ENCODE measurements at places on chromosomes 4 and X. TPM values are rescaled to one million over a fixed set of nuclear protein-coding genes. Genes with fewer than 3 reads are reported as not detected.

BBS12 gene
- total RNA-seq, result 3.3 TPM

MEPE gene
- 0.24 TPM for total RNA-seq

ASB12 gene
- total RNA-seq, result not detected

GPR78 gene
- total RNA-seq, result 4.6 TPM

FAM184B gene
- not detected for total RNA-seq

CPEB2 gene
- total RNA-seq, result 1.6 TPM

TRPC5OS gene
- total RNA-seq, result not detected

FAM13A gene
- total RNA-seq, result 15.2 TPM

DNA sequence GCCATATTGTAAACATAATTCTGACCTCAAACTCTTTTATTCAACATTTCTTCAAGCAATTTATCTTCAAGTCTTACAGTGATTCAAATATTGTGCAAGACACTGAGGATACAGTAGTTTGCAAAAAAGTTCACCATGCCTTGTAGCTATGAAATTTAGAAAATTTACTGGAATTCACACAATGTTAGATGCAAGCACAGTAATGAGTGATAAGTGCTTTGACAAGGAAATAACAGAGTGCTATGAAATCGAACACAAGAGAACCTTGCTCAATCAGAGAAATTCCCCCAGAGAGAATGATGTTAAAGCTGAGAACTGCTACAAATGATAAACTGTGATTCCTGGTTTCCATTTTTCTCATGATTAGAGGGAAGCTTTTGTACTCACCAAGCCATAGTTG is 952.9 kb downstream of the FAT4 start:
- DNase-seq, result no peak

DNA sequence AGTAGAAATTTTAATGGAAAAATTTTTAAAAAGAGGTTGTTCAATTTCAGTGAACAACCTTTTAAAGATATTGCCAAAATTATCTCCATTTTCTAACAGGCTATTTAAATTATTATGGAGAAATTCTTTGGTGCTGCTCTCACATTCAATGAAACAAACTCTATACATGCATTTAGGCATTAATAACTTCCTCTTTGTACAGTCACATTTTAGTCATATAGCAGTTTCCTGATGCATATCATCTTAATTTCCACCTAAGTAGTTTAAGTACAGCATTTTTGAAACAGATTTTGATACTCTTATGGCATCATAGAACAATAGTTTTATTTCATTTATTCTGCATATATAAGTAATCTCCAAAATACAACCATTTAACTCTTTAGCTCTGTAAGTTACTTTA is 500.1 kb downstream of the STPG2 start:
- no peak for DNase-seq

DNA sequence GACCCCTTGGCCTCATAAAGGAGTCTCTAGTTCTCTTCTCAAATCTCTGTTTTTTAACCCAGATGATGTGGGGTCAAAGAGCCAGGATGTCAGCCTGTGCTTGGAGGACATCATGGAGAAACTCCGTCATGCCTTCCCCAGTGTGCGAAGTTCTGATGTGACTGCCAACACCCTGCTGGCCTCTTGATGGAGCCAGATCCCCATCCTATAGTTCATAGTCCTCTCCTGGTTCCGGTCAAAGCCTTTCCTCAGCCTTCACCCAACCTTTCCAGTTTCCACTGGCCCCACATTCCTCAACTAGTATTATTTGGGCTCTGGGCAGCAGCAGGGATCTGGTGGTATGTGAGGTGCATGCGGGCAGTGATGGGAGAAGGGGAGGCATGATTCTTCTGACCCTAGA is 30.7 kb downstream of the TAF7L start:
- DNase-seq, result no peak

- no peak for DNase-seq
These were observed 117.6 kb downstream of the MAB21L2 start for GRCh38 chr4:150699599-150699998.

GRCh38 chrX:136325377-136325776 is 24.6 kb downstream of the ADGRG4 start:
- DNase-seq, result no peak

GRCh38 chr4:47612116-47613023 is 127.3 kb downstream of the ATP10D start:
- no peak for DNase-seq

DNA sequence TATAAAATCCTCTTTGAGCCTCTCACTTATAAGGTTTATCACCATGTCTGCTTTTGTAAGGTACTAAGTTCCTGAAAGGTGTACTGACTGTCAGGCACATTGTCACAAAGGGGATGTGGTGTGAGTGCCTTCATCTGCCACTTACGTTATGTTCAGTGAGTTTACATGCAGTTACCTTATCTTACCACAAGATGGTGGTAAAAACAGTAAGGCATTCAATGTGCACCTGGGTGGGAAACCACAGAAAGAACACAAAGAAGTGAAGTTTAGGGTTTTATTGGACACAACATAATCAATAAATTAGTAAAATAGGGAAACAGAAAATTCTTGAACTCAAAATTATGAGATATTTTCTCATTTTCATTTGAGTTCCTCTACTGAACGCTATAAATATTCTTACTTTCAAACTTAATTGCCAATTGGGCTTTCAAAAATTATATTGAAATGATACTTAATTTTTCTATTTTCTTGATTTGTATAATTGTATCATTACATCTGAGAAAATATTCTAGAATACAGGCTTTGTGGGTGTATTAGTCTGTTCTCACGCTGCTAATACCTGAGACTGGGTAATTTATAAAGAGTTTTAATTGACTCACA is 650.8 kb downstream of the PCDH7 start:
- peak; percentile 4 for DNase-seq

- no peak for DNase-seq
These were observed 117.9 kb downstream of the CPZ start for GRCh38 chr4:8710416-8710815.

DNA sequence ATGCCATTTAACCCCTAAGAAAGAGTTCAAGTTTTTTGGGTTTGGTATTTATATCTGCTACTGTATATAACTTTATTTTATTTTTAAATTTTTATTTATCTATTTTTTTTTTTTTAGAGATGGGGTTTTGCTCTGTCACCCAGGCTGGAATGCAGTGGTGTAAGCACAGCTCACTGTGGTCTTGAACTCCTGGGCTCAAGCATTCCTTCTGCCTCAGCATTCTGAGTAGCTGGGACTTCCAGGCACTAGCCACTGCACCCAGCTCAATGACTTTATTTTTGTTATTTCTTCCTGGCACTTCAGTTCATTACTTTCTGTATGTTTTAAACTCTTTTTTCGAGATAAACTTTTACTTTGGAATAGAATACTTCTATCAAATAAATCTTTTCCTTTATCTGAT is 42.4 kb upstream of the PGAM4 start:
- DNase-seq, result no peak

GRCh38 chr4:158314756-158315487 is 104.6 kb downstream of the TMEM144 start:
- DNase-seq, result peak; percentile 94

GRCh38 chrX:109880629-109881028 is 122.3 kb upstream of the TMEM164 start:
- no peak for DNase-seq

GRCh38 chrX:73562458-73562857 is 539 bp upstream of the CHIC1 start:
- DNase-seq, result no peak

DNA sequence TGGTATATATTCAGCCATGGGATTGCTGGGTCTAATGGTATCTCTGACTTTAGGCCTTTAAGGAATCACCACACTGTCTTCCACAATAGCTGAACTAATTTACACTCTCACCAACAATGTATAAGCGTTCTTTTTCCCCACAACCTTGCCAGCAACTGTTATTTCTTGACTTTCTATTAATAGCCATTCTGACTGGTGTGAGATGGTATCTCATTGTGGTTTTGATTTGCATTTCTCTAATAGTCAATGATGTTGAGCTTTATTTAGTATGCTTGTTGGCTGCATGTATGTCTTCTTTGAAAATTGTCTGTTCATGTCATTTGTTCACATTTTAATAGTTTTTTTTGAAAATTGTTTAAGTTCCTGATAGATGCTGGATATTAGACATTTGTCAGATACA is 235.2 kb downstream of the HEPH start:
- DNase-seq, result no peak

GRCh38 chrX:129748305-129748704 is 9.5 kb downstream of the XPNPEP2 start:
- DNase-seq, result no peak

DNA sequence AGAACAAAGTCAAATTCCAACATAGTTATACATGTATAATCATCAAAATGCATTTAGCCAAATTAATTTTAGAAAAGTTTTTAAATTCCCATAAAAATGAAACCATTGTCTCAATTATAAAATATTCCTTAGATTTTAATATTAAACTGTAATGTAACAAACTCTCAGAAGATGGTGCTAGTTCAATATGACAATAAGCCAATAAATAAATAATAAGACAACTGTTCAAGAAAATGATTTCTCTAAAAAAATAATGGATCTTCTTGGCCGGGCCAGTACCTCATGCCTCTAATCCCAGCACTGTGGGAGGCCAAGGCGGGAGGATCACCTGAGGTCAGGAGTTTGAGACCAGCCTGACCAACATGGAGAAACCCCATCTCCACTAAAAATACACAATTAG is 80.3 kb downstream of the RAB28 start:
- no peak for DNase-seq

DNA sequence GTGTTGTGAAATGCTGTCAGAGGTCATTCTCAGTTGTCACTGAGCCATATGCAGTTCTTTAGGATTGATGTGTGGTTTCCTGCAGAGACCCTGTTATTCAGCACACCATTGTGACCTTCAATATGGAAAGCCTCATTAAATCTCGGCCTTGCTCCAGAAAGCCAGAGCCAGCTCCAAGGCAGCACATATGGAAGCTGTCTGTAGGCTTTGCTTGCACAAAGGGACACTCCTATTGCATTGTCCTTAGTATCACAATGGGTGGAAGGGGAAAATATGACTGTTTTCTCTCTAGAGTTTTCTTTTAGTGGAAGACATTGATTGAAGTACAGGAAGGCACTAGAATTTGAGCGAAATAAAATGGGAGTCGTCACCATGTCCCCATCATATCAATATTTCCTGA is 179.0 kb downstream of the CEP135 start:
- no peak for DNase-seq

Measured in SJSA1 (cell line).